ENCODE measurements at places on chromosomes 4 and X. TPM values are rescaled to one million over a fixed set of nuclear protein-coding genes. Genes with fewer than 3 reads are reported as not detected.

GRCh38 chr4:118177126-118177525 lies 142.8 kb downstream of the NDST3 start:
- no peaks in the 10 kb centered on the region for H3K36me3 ChIP-seq
- H3K4me1 ChIP-seq: peaks cover 4% of the 10 kb centered on the region
- H3K27ac ChIP-seq: no peak overlapping the region
- no peak for DNase-seq
- H3K27me3 ChIP-seq: no peaks in the 10 kb centered on the region
- H3K4me3 ChIP-seq: no peak overlapping the region

SYTL4 gene
- total RNA-seq: 0.27 TPM

- H3K4me3 ChIP-seq: no peak overlapping the region
- H3K27ac ChIP-seq: no peak overlapping the region
- H3K36me3 ChIP-seq: no peaks in the 10 kb centered on the region
- peaks cover 25% of the 10 kb centered on the region for H3K27me3 ChIP-seq
- no peak for DNase-seq
- no peaks in the 10 kb centered on the region for H3K4me1 ChIP-seq
These were observed 1.8 kb downstream of the MAOB start for GRCh38 chrX:43880425-43880824.

SOD3 gene
- total RNA-seq: 5.7 TPM

GRCh38 chrX:154304846-154305245 lies 9.3 kb downstream of the TKTL1 start:
- H3K4me1 ChIP-seq: no peaks in the 10 kb centered on the region
- H3K27ac ChIP-seq: peak overlapping the region; percentile 83
- DNase-seq: no peak
- no peaks in the 10 kb centered on the region for H3K27me3 ChIP-seq
- H3K36me3 ChIP-seq: no peaks in the 10 kb centered on the region
- H3K4me3 ChIP-seq: no peak overlapping the region

- no peaks in the 10 kb centered on the region for H3K27me3 ChIP-seq
- no peak overlapping the region for H3K27ac ChIP-seq
- H3K4me3 ChIP-seq: no peak overlapping the region
- no peak for DNase-seq
- no peaks in the 10 kb centered on the region for H3K4me1 ChIP-seq
These were observed 43.2 kb downstream of the PGRMC2 start for GRCh38 chr4:128244379-128244778.

TMEM271 gene
- total RNA-seq: not detected

DNA sequence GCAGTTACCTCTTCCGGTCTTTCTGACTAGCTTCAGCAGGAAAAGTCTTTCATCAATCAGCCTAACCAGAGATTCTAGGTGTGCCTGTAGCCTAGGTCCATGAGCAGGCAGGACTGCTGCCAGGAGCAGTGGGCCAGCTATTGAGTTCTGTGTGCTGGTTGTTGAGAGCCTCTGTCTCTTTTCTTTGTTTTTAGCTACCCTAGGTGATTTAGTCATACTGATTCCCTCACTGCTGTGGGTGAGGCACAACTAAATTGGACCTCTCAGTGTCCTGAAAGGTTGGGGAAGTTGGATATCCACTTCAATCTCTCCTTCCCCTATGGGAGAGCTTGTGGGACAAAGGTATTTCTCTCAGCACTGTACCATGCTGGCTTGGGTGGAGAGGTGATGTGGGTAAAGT lies 354.9 kb downstream of the GPAT3 start:
- no peaks in the 10 kb centered on the region for H3K36me3 ChIP-seq
- H3K27me3 ChIP-seq: no peaks in the 10 kb centered on the region
- no peaks in the 10 kb centered on the region for H3K4me1 ChIP-seq
- no peak overlapping the region for H3K27ac ChIP-seq

DNA sequence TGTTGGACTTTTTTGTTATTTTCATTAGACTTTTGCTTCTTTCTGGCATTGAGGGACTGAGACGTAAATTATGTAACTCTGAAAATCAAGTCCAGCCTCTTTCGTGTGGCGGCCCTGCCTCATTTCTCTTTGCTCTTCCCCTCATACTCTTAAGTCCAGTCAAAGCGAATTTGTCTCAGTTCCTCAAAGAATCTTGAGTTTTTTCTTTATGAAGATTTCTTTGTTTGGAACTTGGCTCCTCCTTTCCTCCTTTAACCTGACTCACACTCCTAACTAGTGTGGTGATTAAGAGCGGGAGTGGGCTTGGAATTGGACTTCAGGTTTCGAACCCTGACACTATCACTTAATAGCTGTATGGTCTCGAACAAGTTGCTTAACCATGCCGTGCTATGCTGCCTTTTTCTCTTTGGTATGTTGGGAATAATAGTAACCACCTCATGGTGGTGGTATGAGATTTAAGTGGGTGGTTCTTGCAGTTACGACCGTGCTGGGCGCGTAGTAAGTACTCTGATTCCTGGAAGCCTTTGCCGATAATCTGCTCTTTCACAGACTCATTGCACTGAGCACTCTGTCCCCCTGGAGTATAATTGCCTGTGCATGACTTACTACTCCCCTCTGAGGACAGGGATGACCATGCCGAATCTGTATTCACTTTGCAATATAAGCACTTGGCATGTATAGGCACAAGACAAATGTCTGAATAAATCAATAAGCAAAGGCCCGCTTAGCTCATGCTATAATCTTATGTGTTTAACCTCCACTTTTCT lies 19.1 kb downstream of the FNIP2 start:
- no peaks in the 10 kb centered on the region for H3K27me3 ChIP-seq
- peaks cover 12% of the 10 kb centered on the region for H3K4me1 ChIP-seq
- H3K27ac ChIP-seq: no peak overlapping the region
- DNase-seq: no peak
- no peaks in the 10 kb centered on the region for H3K36me3 ChIP-seq

- H3K27ac ChIP-seq: peak overlapping the region; percentile 88
- peak overlapping the region; percentile 34 for H3K4me3 ChIP-seq
- no peaks in the 10 kb centered on the region for H3K27me3 ChIP-seq
- no peak for DNase-seq
These were observed 143.5 kb downstream of the MGST2 start for GRCh38 chr4:139808808-139809756.

- no peak overlapping the region for H3K4me3 ChIP-seq
- no peaks in the 10 kb centered on the region for H3K36me3 ChIP-seq
- H3K4me1 ChIP-seq: no peaks in the 10 kb centered on the region
- no peaks in the 10 kb centered on the region for H3K27me3 ChIP-seq
- no peak for DNase-seq
These were observed 18.7 kb downstream of the SLC25A43 start for GRCh38 chrX:119417842-119418241.

CPZ gene
- total RNA-seq: 33.6 TPM

HTRA3 gene
- 6.9 TPM for total RNA-seq

All from endodermal cell (in vitro differentiated cells).